Endodermal cell (in vitro differentiated cells): ENCODE measurements at places on chromosomes 3 and 15.

GRCh38 chr3:128845778-128846485 is 33.5 kb upstream of the ACAD9 start:
- no peak overlapping the region for H3K4me3 ChIP-seq
- peaks cover 10% of the 10 kb centered on the region for H3K36me3 ChIP-seq
- H3K27ac ChIP-seq = no peak overlapping the region

DNA sequence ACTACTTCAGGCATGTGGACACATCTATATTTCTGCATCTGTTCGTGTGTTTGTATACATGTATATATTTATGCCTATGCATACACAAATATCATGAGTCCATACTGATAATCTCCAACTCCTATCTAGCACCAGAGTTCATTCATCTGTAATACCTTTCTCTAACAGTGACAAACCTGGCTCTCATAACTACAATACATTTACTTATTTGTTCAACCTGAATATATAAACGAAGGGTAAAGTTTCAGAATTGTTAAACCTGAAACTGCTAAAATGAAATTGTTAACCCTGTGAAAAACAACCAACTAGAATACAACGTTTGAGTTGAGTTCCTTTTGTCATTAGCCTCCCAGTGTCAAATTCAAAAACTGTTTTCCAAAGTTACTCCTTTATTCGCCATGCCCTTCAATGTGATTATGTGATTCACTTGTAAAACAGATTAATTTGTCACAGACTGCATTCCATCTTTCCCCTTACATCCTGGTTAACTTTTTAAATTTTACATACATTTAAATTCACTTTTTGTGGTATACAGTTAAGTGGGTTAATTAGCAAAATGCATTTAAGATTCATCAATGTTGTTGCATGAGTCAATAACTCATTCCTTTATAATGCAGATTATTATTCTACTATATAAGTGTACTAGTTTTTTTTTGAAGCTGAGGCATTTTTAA is 58.5 kb downstream of the PIK3R4 start:
- peaks cover 5% of the 10 kb centered on the region for H3K4me1 ChIP-seq
- H3K36me3 ChIP-seq = peaks cover 40% of the 10 kb centered on the region
- H3K27me3 ChIP-seq = no peaks in the 10 kb centered on the region

DNA sequence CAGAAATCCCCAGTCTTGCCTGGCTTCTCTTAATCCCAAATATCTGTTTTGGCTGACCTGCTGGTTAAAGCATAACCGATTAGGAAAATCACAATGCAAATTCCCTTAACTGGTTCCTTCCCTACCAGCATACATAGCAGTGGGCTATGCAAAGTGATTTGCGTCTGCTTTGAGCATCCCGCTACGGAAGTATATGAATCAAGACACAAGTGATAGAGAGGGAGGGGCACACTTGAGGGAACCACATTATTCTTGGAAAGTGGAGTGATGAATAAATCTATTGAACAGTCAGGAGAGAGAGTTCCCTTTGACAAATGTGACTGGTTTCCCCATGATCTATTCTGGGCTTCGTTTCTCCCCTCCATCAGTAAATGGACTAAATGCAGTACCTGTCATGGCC is 119.6 kb upstream of the C15orf61 start:
- H3K36me3 ChIP-seq = no peaks in the 10 kb centered on the region
- DNase-seq = no peak
- H3K27ac ChIP-seq = no peak overlapping the region
- H3K27me3 ChIP-seq = no peaks in the 10 kb centered on the region
- H3K4me3 ChIP-seq = no peak overlapping the region

- H3K27ac ChIP-seq = no peak overlapping the region
- DNase-seq = no peak
- no peak overlapping the region for H3K4me3 ChIP-seq
- no peaks in the 10 kb centered on the region for H3K36me3 ChIP-seq
- H3K4me1 ChIP-seq = peaks cover 7% of the 10 kb centered on the region
- peaks cover 47% of the 10 kb centered on the region for H3K27me3 ChIP-seq
Observed at GRCh38 chr3:71944482-71945065, 159.6 kb upstream of the PROK2 start.

DNA sequence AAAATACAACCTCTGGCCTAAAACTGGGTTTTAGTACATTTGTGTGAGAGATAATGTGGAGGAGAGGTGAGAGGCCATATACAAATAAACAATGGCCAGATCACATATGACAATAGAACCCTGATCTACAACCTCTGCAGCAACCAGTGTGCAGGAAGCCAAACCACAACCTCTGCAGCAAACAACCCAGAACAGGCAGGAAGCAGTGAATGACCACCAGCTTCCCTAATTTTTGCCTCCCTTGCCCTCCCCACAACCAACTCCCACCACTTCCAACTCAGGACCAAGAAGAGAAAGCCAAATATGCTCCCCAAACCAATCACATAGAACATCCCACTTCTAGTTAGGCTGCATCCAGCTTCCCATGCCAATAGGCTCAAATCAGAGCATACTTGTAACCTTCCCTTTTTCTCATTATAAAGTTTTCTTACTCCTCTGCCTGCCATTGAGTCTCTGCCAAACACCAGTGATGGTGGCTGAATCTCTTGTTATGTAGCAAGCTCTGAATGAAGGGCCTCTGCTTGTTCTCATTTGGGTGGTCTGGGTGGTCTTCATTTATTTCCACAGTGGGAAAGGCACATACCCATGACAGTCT is 102.6 kb upstream of the GAP43 start:
- no peak overlapping the region for H3K27ac ChIP-seq
- no peaks in the 10 kb centered on the region for H3K27me3 ChIP-seq
- no peak for DNase-seq
- no peaks in the 10 kb centered on the region for H3K36me3 ChIP-seq
- H3K4me3 ChIP-seq = no peak overlapping the region

DNA sequence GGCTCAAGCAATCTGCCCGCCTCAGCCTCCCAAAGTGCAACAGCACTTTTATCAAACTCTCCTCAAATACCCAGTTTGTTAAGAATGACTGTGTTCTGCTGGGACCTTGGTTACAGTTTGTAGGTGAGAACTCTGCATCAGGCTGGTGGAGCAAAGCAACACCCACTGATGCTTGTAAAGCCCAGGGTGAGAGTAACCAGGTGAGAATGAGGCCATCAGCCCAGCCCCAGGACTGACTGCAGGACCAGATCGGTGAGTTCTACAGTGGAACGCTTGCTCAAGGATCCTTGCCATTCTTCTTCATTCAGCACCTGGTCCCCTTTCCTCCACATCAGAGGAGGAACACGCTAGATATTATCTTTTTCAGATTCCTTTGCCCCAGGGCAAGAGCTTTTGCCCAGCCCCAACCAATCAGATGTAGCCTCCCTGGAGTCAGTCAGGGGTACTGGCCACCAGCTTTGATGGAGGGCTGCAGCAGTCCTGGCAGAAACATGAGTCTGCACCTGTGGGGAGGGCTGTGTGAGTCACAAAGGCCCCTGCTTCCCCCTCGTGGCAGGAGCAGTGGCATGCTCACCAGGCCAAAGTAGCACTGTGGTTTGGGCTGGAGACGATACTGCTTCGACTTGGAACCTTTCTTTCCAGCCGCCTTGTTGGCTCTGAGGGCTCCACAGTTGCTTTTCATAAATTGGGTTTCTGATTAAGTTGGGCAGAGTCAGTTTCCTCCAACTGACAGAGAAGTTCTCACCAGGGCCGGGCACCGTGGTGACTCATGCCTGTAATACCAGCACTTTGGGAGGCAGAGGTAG is 3.5 kb upstream of the SHISA5 start:
- peak; percentile 95 for DNase-seq
- no peaks in the 10 kb centered on the region for H3K36me3 ChIP-seq
- H3K27me3 ChIP-seq = no peaks in the 10 kb centered on the region
- peak overlapping the region; percentile 6 for H3K4me3 ChIP-seq
- peak overlapping the region; percentile 13 for H3K27ac ChIP-seq

DNA sequence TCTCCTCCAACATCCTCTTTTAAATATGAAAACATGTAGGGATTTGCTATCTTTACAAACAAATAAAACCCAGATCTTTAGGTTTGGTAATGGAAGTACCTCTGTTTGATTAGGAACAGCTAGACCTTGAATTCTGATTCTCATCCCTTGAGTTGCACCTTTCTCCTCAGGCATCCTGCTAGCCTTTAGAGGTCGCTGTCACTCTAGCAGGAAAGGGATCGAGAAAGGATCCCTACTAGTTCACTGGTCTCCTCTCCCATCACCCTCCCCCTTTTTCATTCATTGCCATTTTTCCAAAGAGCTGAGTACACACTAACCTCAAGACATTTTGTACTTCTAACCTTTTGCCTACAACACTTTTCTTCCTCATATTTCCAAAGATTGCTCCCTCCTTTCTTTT is 569.8 kb downstream of the RBMS3 start:
- H3K36me3 ChIP-seq = no peaks in the 10 kb centered on the region
- H3K4me1 ChIP-seq = no peaks in the 10 kb centered on the region
- no peak overlapping the region for H3K27ac ChIP-seq
- peak; percentile 49 for DNase-seq

DNA sequence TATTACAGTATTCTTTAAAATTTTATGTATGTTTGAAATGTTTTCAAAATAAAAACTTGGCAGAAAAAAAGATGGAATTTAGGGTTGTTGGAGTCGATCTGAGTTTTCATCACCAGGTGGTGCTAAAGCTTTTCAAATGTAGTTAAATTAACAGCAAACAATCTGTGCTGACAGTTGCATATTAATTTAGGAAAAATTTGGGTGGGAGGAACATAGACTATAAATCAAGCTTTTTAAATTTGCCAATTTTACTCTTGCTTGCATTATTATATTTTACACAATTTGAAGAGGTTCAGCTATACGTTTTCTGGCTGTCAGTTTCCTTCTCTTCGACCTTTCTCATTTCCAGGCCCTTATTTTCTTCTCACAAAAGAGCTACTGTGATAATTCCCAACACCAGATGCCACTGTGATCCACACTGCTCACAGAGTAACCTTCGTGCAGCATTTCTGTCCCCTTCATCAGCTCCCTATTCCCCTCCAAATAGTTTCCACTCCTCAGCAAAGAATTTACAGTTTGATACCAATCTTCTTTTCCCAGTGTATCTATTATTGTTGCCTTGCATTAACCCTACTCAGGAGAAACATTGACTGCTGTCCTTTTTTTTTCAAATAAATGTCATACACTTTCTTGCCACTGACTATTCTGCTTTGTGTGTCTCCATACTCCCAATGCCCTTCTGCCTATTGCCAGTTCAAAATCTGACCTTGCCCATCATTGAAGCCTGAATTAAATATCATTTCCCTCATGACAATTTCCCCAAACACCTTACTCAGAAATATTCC is 53.4 kb upstream of the EIF5A2 start:
- H3K27me3 ChIP-seq = no peaks in the 10 kb centered on the region
- no peak overlapping the region for H3K4me3 ChIP-seq
- DNase-seq = no peak
- H3K4me1 ChIP-seq = peaks cover 2% of the 10 kb centered on the region

- H3K36me3 ChIP-seq = peaks cover 9% of the 10 kb centered on the region
- H3K4me1 ChIP-seq = peaks cover 11% of the 10 kb centered on the region
- DNase-seq = no peak
Observed at GRCh38 chr15:58934114-58934447, 602 bp upstream of the SLTM start.

GRCh38 chr3:53198256-53198977 is 37.4 kb downstream of the PRKCD start:
- no peaks in the 10 kb centered on the region for H3K36me3 ChIP-seq
- H3K27ac ChIP-seq = no peak overlapping the region
- peaks cover 7% of the 10 kb centered on the region for H3K4me1 ChIP-seq
- H3K4me3 ChIP-seq = no peak overlapping the region
- peak; percentile 78 for DNase-seq

DNA sequence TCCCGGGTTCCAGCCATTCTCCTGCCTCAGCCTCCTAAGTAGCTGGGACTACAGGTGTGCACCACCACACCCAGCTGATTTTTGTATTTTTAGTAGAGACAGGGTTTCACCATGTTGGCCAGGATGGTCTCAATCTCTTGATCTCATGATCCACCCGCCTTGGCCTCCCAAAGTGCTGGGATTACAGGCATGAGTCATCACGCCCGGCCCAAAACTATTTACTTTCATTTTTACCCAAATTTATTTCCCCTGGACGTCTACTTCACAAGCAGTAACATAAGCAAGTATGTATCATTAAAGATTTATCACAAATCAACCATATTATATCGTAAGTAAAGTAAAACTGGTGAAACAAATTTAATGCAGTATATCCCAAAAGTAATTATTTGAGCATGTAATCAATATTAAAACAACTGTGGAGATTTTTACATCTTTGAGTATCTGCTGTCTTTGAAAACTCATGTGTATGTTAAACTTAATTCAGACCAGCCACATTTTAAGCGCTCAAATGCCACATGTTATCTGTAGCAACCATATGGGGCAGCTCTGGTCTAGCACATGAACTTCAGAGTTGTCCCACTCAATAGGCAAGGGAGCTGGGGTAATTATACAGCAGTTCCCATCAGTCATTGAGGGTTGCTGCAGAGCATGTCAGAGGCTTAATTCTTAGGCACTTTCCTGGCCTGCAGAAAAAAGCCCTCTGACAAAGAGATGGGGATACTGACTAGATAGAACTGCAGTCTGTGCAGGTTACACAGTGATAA is 185.7 kb upstream of the CTDSPL start:
- no peak overlapping the region for H3K4me3 ChIP-seq
- DNase-seq = no peak

DNA sequence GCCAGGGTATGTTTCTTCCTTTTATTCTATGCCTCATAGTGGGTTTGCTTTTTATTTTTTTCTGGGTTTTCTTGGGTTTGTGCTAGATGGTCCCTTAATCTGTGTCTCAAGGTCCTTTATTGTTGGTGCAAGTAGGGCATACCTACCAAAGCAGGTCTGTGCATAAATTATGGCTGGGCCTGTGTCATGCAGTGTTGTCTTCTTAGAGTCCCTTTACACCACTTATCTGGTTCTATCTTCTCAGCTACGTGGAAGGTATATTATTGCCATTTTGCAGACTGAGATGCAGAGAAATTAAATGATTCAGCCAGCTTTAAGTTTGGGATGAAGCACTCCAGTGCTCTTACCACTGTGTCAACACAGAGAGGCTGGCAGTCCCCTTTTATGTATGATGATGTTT is 293.5 kb upstream of the SOX2 start:
- H3K4me3 ChIP-seq = no peak overlapping the region
- no peaks in the 10 kb centered on the region for H3K36me3 ChIP-seq
- H3K27me3 ChIP-seq = no peaks in the 10 kb centered on the region

DNA sequence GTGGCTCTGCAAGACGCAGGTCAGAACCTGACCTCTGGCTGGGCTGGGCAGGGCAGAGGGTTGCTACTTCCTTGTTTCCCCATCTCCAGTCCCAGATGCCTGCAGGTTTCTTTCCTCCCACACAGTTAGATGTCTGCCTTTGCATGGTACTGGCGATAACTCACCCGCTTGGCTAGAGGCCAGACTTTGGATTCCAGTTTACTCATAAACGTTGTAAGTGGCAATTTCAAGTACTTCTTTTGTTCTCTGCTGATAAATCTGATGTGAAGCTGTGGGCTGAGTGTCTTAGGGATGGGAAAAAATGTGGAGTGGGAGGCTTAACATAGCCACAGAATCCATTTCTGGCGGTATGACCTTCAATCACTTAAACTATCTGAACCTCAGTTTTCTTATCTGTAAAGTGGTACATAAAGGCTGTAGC is 194.2 kb downstream of the EBLN2 start:
- DNase-seq = peak; percentile 52
- no peaks in the 10 kb centered on the region for H3K36me3 ChIP-seq
- no peak overlapping the region for H3K27ac ChIP-seq
- peaks cover 18% of the 10 kb centered on the region for H3K4me1 ChIP-seq
- no peaks in the 10 kb centered on the region for H3K27me3 ChIP-seq

- H3K27me3 ChIP-seq = no peaks in the 10 kb centered on the region
- H3K4me1 ChIP-seq = no peaks in the 10 kb centered on the region
- no peak for DNase-seq
- no peak overlapping the region for H3K4me3 ChIP-seq
Observed at GRCh38 chr15:99683000-99683670, 50.1 kb downstream of the LYSMD4 start.

GRCh38 chr3:20039466-20039764 is 831 bp upstream of the KAT2B start:
- H3K4me3 ChIP-seq = peak overlapping the region; percentile 78
- no peak for DNase-seq
- no peak overlapping the region for H3K27ac ChIP-seq
